ENCODE measurements at places on chromosomes 7 and 10. TPM values are rescaled to one million over a fixed set of nuclear protein-coding genes. Genes with fewer than 3 reads are reported as not detected.

DNA sequence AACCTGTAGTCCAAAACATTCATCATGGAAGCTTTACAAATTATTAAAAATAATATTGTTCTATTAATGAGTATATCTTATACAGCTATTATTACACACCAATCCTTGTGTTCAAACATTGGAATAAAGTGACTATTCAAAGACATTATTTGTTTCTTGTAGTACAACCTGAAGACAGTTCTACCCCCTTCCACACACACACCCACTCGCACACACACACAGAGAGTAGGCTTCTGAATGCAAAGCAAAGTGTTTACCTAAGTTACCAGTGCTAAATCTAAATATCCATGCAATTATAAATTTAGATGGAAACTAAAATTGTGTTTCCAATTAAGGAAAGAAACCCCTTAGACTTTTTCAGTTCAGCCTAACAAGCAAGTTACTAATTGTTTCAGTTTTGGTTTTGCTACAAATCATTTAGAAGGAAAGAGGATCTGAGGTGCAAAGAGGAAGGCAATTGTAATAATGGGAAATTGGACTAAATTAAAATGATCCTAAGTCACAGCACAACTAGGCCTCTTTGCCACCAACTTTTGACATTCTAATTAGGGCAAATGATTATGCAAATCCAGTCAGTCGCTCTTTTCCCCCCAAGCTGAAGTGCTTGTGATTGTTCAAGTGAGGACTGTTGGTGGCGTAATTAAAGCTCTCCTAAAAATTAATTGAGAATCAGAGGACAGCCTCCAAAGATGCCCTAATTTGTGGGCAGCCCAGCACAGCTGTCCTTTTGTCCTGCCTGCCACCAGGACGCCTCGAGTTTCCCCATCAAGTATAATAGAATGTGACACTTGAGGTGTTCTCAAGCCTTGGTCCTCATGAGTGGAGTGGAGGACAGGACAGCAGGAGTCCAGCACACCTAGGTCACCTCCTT is 19.9 kb upstream of the ATOH7 start:
- DNase-seq = no peak
- H3K27me3 ChIP-seq = no peaks in the 10 kb centered on the region
- H3K4me1 ChIP-seq = no peaks in the 10 kb centered on the region
- H3K4me3 ChIP-seq = no peak overlapping the region
- no peak overlapping the region for H3K27ac ChIP-seq
- H3K36me3 ChIP-seq = no peaks in the 10 kb centered on the region

- H3K4me3 ChIP-seq = peak overlapping the region; percentile 57
- H3K27ac ChIP-seq = peak overlapping the region; percentile 93
- H3K4me1 ChIP-seq = peaks cover 6% of the 10 kb centered on the region
- no peaks in the 10 kb centered on the region for H3K27me3 ChIP-seq
- no peaks in the 10 kb centered on the region for H3K36me3 ChIP-seq
Measured at GRCh38 chr7:94396037-94396431, 1.3 kb downstream of the COL1A2 start.

DNA sequence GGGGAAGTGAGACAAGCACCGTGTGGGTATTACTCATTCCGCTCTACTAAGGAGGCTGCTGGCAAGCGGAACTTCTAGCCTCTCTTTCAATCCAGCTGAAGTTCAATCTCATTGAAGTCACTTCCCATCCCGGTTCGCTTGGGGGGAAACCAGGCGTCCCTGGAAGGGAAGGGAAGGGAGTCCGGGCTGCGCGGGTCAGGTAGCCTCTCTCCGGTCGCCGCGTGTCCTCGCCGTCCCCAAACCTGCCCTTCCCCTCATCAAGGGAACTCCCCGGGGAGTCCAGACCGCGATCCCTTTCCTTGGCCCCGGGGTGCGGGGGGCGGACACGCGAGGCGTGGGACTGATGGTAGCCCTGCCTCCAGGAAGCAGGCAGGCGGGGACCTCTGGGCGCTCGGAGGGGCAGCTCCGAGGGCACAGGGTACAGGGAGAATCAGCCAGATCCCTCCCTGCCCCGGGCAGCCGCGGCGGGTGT is 598 bp upstream of the ZEB1 start:
- H3K27ac ChIP-seq = peak overlapping the region; percentile 66
- no peaks in the 10 kb centered on the region for H3K27me3 ChIP-seq
- peak; percentile 68 for DNase-seq
- H3K4me1 ChIP-seq = no peaks in the 10 kb centered on the region
- no peaks in the 10 kb centered on the region for H3K36me3 ChIP-seq

- DNase-seq = no peak
- no peak overlapping the region for H3K27ac ChIP-seq
- no peaks in the 10 kb centered on the region for H3K4me1 ChIP-seq
- no peaks in the 10 kb centered on the region for H3K36me3 ChIP-seq
- H3K4me3 ChIP-seq = no peak overlapping the region
Measured at GRCh38 chr10:109115179-109115578, 808.1 kb downstream of the XPNPEP1 start.

- no peaks in the 10 kb centered on the region for H3K4me1 ChIP-seq
- H3K27me3 ChIP-seq = no peaks in the 10 kb centered on the region
- H3K36me3 ChIP-seq = no peaks in the 10 kb centered on the region
- DNase-seq = no peak
- no peak overlapping the region for H3K4me3 ChIP-seq
Measured at GRCh38 chr10:36650274-36650673, 475.1 kb upstream of the ANKRD30A start.

DNA sequence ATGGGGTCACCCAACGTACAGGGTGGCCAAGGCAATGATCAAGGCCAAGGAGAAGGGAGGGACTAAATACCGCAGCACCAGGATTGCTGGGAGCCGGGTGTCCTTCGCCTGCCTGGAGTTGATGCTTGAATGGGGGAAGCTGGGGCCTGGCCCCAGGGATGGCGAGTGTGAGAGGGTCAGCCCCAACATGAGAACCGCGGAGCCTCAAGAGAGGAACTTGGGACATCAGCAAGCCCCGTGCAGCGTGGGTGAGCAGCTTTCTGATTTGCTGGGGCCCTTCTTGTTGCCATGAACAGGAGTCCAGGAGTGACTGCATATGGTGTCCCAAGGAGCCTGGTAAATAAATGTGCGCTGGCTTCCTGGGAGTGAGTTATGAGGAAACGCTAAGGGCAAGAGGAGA is 72.8 kb upstream of the PITRM1 start:
- H3K27ac ChIP-seq = no peak overlapping the region
- DNase-seq = no peak
- H3K36me3 ChIP-seq = no peaks in the 10 kb centered on the region
- no peaks in the 10 kb centered on the region for H3K27me3 ChIP-seq
- no peak overlapping the region for H3K4me3 ChIP-seq

- DNase-seq = no peak
- H3K4me3 ChIP-seq = peak overlapping the region; percentile 71
- no peaks in the 10 kb centered on the region for H3K36me3 ChIP-seq
- peak overlapping the region; percentile 93 for H3K27ac ChIP-seq
Measured at GRCh38 chr7:23598296-23598695, 1.1 kb downstream of the CCDC126 start.

GRCh38 chr7:27203365-27203953 is 3.6 kb upstream of the HOXA13 start:
- no peak overlapping the region for H3K4me3 ChIP-seq
- H3K4me1 ChIP-seq = peaks cover 8% of the 10 kb centered on the region
- no peak overlapping the region for H3K27ac ChIP-seq
- DNase-seq = no peak
- no peaks in the 10 kb centered on the region for H3K36me3 ChIP-seq

DNA sequence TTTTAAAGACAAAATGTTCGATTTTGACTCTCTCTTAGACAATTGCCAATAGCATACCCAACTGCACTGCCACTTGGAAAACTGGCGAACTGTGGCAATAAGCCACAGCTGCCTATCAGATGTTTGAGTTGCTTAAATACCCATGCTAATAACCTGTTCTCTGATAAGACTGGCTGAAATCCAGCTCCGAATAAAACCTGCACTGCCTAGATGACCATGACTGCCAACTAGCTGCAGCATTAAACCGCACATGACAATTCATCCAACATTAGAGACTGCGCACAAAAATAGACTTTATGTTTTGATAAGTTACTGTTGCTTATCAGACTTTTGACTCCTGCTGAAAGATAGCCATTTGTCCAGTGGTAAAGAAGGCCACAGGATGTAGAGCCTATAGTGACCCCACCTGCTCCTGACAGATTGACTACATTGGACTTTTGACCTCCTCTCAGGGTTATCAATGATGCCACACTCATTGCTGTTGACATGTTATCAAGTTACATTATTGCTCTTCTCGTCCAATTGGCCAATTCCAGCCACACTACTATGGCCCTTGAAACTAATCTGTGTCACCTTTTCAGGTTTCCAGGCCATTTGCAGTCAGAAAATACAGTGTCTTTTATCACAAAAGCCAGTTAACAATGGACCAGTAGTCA is 299.0 kb downstream of the HGF start:
- H3K27me3 ChIP-seq = no peaks in the 10 kb centered on the region
- no peaks in the 10 kb centered on the region for H3K4me1 ChIP-seq
- no peak overlapping the region for H3K4me3 ChIP-seq
- H3K27ac ChIP-seq = no peak overlapping the region
- DNase-seq = no peak

- no peak for DNase-seq
- H3K4me3 ChIP-seq = no peak overlapping the region
- no peak overlapping the region for H3K27ac ChIP-seq
- no peaks in the 10 kb centered on the region for H3K27me3 ChIP-seq
Measured at GRCh38 chr7:17564678-17565212, 266.3 kb downstream of the AHR start.

DNA sequence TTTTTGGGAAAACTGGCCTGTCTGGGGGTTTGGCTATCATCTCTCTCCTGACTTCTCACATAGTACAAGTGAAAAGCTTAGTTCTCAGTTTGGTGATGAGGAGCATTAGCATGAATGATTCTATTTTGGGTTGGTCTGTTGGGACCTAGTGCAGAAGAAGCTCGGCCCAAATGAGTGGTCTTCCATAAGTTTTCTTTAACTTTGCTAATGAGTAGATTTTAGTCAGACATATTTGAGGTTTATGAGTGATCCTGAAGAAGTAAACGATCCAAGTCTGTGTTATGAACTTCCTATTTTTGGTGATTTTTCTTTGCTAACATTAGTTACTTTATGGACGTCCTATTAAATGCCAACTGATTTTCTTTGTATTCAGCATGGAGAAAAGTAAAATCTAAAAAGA is 51.7 kb upstream of the CALD1 start:
- DNase-seq = no peak
- H3K4me1 ChIP-seq = peaks cover 22% of the 10 kb centered on the region
- no peak overlapping the region for H3K27ac ChIP-seq
- H3K4me3 ChIP-seq = no peak overlapping the region

DNA sequence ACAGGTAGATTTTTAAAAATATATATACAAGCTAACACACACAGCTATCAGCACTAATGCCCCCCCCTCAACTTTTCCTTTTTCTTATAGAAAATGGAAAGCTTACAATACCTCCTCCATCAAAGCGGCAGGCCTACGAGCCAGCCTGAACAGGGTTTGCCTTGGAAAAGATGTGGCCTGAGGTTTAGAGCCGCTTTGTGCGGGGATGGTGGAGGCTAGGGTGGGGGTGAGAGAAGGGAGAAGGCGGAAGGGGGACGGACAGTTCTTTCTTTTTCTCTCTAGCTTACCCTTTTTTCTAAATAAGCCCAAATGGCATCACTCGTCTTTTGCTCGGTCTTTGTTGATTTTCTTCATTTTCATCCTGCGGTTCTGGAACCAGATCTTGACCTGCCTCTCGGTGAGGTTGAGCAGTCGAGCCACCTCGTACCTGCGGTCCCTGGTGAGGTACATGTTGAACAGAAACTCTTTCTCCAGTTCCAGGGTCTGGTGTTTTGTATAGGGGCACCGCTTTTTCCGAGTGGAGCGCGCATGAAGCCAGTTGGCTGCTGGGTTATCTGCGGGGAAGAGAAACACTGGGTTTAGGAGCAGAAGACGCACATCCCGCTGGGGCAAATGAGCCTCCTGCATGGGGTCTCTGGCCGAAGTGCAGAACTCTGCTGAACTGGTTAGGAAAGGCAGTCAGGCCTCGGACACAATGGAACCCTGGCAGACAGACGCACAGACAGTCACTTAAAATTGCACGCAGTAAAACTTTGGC is 1.9 kb downstream of the HOXA9 start:
- H3K4me1 ChIP-seq = peaks cover 2% of the 10 kb centered on the region
- H3K4me3 ChIP-seq = peak overlapping the region; percentile 53
- peaks cover 11% of the 10 kb centered on the region for H3K27me3 ChIP-seq
- no peak overlapping the region for H3K27ac ChIP-seq
- DNase-seq = no peak
- no peaks in the 10 kb centered on the region for H3K36me3 ChIP-seq

DNA sequence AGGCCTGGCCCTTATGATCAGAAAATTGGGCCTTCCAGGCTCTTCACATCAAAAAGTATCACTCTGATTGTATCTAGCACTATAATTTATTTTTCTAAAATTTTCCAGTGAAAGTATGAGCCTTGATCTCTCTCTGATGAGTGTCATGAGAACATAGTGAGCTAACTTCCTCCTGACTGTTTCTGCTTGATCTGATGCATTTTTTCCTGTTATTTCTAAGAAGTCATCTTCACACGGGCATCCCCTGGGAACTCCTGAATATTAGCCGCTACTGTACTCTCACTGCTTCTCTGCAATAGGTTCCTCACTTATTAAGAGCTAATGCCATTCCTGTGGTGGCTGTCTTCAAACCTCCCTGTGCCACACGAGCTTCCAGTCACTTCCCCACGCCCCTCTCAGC is 63.1 kb upstream of the ZPBP start:
- H3K4me3 ChIP-seq = no peak overlapping the region
- H3K27me3 ChIP-seq = no peaks in the 10 kb centered on the region
- H3K36me3 ChIP-seq = no peaks in the 10 kb centered on the region
- H3K4me1 ChIP-seq = no peaks in the 10 kb centered on the region

- no peaks in the 10 kb centered on the region for H3K27me3 ChIP-seq
- H3K36me3 ChIP-seq = no peaks in the 10 kb centered on the region
- no peak overlapping the region for H3K27ac ChIP-seq
- no peak for DNase-seq
- no peaks in the 10 kb centered on the region for H3K4me1 ChIP-seq
- H3K4me3 ChIP-seq = no peak overlapping the region
Measured at GRCh38 chr7:73716318-73716890, 3.1 kb downstream of the STX1A start.

- no peak overlapping the region for H3K4me3 ChIP-seq
- no peak overlapping the region for H3K27ac ChIP-seq
- no peaks in the 10 kb centered on the region for H3K36me3 ChIP-seq
- DNase-seq = no peak
Measured at GRCh38 chr10:119908166-119908565, 15.6 kb downstream of the SEC23IP start.

DNA sequence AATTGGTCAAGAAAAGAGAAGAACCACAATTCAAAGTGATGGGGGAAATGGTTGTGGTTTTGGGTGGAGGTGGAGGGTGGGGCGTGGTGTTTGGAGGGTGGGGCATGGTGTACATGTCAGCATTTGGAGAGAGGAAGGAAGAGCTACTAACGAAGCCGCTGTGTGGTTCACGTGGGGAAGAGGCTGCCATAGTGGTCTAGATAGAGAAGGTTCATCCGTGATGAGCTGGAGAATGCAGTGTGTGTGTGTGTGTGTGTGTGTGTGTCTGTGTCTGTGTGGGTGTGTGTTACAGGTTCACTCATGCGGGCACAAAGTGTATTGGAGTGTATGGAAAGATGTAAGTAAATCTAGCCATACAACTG is 6.1 kb upstream of the VCL start:
- H3K4me1 ChIP-seq = no peaks in the 10 kb centered on the region
- no peak for DNase-seq
- no peaks in the 10 kb centered on the region for H3K36me3 ChIP-seq
- H3K27me3 ChIP-seq = no peaks in the 10 kb centered on the region
- no peak overlapping the region for H3K27ac ChIP-seq

Gene PROSER2
- 3.7 TPM for total RNA-seq

Gene ACBD7
- 0.25 TPM for total RNA-seq

Gene CLDN3
- 7.4 TPM for total RNA-seq

Gene CYP26C1
- not detected for total RNA-seq

Gene SUPV3L1
- total RNA-seq = 27.6 TPM

Gene FXYD4
- not detected for total RNA-seq

Gene CFAP70
- 4.3 TPM for total RNA-seq

Gene TRIM50
- 0.27 TPM for total RNA-seq

Gene BICC1
- total RNA-seq = 23.5 TPM
